Fibroblast of skin of right quadriceps (primary cell): ENCODE measurements at places on chromosomes 6 and 20.
A peak's percentile ranks its signal among the peaks of the same experiment; 100 is the strongest.

DNA sequence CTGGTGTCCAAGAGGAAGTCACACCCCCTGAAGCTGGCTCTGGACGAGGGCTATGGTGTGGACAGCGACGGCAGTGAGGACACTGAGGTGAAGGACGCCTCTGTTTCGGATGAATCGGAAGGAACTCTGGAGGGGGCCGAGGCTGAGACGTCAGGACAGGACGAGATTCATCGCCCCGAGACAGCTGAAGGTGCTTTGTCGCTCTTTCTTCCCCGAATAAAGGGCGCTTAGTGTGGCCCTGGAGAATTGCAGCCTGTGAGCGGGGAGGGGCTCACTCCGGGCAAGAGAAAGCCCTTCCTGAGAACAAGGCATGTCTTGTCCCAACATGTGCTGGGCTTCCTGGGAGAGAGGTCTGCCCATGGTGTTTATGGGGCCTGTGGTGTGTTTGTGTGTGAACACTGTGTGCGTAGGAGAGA lies 41.4 kb downstream of the MYT1 start:
- no peak for DNase-seq

- no peak for DNase-seq
Observed at GRCh38 chr20:46416421-46416820, 10.0 kb upstream of the ELMO2 start.

DNA sequence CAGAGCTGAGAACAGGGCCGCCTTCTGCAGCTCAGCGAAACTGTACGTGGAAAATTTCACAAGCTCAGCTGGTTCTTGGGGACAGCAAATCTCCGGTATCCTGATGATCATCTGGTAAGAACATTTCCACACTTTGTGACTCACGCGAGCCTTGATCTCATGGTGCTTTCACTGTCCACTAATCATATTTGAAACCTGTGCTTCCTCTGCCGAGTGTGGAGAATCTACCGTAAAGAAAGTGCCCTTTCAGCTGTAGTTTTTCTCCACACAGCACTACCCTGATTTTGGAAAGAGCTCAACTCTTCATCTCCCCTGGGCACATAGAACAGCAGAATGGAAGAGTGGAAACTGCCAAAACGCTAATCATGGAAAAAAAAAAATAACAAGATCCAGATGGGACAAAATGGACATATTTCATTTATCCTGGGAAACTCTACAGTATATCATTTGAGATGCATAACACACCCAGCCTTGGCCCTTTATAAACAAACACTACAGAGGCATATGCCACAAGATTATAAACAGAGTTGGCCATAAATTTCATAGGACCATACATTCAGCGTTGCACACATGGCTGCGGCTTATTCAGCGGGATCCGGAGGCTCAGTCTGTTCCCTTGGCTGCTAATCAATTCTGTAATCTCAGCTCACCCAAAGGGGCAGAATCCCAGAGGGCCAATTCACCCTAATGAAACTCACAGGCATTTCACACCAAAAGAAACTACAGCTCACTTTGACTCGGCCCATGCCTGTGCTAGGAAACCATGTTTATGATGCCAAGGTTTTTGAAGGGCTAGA lies 434.5 kb downstream of the HDGFL1 start:
- peak; percentile 90 for DNase-seq

DNA sequence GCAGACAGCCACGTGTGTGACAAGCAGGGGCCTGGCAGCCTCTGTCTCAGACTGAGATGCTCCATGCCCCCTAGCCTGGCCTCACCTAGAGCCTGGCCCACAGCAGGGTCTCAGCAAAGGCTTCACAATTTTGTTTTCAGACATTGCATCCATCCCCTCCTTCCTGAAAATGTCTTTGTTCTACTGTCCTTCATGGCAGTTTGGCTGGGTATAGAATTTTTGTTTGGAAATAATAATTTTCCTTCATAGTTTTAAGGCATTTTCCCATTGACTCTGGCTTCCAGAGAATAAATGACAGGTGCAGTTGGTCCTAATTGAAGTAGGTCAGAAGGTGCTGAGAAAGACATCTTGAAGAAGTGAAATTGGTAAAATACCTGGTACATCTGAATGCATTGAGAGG lies 216.2 kb downstream of the EYA2 start:
- no peak for DNase-seq

DNA sequence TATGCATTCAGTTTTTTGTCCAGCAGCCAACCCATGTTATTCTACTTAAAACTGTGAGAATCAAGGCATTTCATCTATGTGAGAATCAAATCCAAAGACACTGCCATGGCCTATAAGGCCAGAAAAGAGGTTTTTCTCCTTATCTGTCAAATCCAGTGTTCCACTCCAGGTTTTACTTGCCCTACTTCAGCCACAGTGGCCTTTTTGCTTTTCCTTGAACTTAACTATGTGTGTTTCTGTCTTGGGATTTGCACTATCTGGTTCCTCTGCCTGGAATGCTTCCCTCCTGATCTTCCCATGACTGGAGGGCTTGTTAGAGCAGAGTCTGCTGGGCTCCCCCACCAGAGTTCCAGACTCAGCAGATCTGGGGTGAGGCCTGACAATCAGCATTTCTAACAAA lies 113.1 kb upstream of the DOK5 start:
- no peak for DNase-seq

GRCh38 chr6:21587961-21588480 lies 5.5 kb upstream of the SOX4 start:
- peak; percentile 47 for DNase-seq

DNA sequence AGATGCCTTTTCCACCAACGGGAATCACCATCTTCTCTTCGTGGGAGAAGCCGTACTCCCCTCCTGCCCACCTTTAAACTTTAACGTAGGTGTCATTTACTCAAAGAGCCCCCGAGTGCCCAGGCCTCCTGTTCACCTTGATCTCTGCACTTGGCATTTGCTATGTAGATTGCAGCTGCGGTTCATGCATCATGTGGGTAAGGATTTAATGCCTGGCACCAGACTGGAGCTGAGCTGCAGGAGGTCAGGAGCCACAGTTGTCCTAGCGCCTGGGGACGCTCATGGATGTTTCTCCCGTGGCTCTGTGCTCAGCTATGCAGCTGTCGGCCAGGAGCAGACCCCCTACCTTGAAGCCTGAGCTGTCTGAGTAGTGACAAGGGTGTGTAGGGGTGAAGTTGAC lies 133.7 kb downstream of the CDH4 start:
- no peak for DNase-seq

GRCh38 chr6:68126089-68126749 lies 508.9 kb upstream of the ADGRB3 start:
- DNase-seq, result no peak

DNA sequence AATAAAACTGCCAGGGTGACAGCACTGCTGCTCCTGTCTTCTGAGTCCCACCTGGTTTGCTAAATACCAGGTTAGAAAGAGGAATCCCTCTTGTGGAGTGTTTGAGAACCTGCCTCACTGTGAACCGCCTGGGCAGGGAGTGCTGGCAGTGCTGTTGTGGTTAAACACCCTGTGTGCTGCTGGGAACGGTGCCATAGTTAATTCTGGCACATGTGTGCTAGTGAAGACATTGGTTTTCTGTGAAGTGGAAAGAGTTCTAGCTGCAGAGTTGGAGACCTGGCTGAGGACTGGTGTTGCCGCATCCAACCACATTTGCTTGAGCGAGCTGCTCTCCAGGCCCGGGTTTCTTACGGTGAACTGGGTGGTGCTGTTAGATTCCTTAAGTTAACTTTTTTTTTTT lies 72.7 kb downstream of the IGF2R start:
- DNase-seq, result peak; percentile 75

- DNase-seq, result no peak
Observed at GRCh38 chr20:5181492-5181891, 54.7 kb downstream of the CDS2 start.

- peak; percentile 65 for DNase-seq
Observed at GRCh38 chr6:40733290-40733689, 146.1 kb upstream of the LRFN2 start.

- DNase-seq, result peak; percentile 83
Observed at GRCh38 chr6:15754035-15754705, 91.3 kb upstream of the DTNBP1 start.

- no peak for DNase-seq
Observed at GRCh38 chr6:36402481-36402880, 15.0 kb upstream of the ETV7 start.

DNA sequence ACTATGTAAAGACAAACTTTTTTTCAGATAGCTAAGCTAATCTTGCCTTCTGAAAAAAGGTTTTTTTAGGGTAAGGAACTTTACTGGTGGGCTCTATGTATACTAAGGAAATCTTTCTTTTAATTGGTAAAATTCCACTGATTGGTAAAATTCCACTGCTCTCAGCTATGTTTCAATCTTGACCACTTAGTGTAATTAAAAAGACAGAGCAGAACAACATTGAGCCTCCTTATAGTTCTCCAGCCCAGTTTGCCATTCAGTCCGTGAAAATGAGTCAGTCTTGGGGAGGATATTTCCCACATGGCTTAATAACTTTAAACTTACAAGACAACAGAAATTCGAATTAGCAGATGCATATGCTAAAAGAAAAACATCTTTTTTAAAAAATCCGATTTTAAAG lies 92.7 kb downstream of the EYA4 start:
- DNase-seq, result no peak

- no peak for DNase-seq
Observed at GRCh38 chr20:36859282-36859555, 16.7 kb upstream of the TLDC2 start.

DNA sequence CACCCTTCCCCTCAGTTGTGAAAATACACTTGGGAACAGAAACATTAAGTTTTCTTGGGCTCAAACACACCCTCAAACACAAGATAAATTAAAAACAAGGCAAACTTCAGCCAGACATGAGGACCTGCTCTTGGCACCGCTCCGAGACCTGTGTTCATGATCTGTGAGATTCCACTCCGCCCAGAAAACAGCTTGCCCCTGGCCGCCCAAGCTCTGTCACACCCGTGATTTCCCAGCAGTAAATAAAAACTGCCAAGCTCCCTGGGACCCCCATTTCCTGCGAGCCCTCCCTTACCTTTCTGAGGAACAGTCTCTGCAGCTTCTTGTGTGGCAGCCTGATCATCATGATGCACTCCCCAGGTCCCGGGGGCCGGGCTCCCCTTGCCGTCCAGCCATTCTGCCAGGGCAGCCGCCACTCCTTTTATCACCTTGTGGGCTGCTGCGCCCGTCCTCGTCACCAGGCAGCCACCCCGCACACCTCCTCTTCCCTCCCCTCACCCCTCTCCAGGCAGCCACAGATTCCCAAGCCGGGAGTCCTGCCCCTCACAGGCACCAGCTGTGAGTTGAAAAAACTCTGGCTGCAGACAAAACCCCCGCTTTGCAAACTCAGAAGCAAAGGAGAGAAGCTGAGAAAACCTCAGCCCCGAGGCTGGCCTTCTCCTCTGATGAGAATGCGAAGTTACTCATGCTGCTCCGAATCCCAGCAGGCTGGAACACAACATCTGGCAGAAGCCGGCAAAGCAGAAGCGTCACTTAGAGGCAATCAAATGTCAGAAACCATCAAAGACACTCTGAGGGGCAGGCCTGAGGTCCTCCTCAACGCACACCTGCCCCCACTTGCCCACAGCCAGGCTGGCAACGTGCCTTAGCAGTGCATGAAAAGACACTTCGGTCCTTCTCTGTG lies 130.4 kb upstream of the RPS6KA2 start:
- DNase-seq, result peak; percentile 32

- DNase-seq, result no peak
Observed at GRCh38 chr6:51342393-51342792, 523.7 kb downstream of the TFAP2B start.

DNA sequence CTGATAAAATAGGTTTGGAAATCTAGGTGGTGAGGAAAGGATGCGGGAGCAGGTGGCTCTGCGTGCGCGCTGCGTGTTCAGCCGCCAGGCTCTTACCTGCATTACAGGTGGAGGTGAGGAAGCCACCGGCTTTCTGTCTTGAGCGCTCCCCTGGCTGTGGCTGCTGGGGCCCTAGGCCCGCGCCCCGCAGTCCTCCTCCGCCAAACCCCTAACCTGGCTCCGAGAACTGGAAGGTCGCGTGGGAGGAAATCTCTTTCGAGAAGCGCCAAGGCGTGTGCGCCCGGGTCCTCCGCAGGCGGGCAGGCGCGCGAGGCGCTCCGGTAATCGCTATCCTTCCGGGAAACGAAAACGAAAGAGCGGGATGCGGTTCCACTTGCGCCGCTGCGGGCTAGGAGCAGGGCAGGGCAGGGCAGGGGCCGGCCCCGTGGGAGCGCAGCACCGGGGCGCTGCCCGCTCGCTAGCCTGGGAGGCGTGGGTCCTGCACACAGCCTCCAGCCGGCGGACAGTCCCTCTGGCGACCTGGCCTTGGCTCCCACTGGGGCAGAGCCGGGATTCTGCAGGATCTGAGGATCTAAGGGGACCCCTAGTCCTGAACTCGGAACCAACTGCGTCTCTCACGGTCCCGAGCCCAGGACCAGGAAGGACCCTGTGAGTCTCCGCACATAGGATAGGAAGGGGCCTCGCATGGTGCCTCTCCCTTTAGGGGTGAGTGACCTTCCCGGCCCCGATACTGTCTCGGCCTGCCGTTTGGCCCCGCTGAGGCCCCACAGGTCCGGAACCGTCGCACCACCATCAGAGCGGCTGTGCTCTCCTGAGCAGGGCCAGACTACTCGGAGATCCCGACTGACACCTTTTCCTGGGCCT lies at the start of gene ETV7:
Gene ETV7, minus strand, starts transcription at position 230 of the 864 bp plus-strand sequence. Its CDS starts 128 bp downstream, at position 102.
- DNase-seq, result no peak

DNA sequence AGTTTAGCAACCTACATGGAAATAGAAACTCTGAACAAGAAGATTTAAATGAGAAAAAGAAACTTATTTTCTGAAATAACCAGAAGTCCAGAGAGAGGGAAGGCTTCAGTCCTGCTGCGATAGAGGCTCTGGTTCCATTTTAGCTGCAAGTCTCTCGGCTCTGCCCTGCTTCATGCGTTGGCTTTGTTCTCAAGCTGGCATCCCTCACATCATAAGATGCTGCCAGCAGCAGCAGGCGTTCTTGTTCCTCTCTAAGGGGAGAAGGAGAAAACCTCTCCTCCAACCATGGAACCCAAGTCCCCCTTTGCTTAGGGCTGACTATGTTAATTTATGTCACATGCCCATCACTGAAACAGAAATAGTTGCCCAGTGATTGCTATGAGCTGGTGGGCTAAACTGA lies 46.4 kb upstream of the PMEPA1 start:
- DNase-seq, result no peak

DNA sequence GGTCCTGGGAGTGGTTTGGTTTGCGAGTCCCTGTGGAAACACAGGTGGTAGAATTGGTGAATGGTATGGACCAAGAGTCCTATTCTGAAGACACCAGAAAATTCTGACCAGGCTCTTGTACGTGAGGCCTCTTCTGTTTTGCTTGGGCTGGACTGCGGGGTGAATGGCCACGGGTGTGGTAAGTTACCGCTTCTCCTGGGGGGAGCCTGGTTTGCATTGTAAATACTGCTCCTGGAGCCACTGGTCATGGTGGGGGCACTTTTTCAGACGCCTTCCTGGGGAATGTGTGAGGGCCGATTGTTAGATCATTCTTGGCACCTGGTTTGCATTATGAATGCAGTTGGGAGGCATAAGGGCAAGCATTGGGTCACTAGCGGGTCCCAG lies 25.4 kb upstream of the EPB41L1 start:
- no peak for DNase-seq

DNA sequence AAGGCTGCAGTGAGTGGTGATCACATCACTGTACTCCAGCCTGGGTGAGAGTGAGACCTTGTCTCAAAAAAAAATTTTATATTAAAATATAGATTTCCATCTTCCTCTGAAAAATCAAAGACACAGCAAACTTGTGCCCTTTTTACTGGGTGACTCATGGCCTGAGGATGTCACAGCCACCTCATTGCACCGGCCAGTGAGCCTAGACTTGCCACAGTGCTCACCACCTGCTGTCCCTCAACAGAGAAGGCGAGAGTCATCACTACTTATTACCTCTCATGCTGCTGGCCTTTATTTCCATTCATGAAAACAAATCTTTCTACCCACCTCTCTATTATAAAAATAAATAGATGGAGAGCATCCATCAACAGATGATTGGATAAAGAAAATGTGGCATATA lies 295.8 kb downstream of the PREX1 start:
- DNase-seq, result no peak
